Naive B cell (primary cell): ENCODE measurements at places on chromosomes 2 and 18.

GRCh38 chr2:236608710-236609109, 39.1 kb downstream of the ACKR3 start:
- H3K36me3 ChIP-seq: no peaks in the 10 kb centered on the region
- H3K4me3 ChIP-seq: no peak overlapping the region
- no peak overlapping the region for H3K27ac ChIP-seq
- H3K27me3 ChIP-seq: peaks cover 32% of the 10 kb centered on the region

GRCh38 chr2:39511219-39511604, 74.1 kb upstream of the MAP4K3 start:
- H3K4me3 ChIP-seq: no peak overlapping the region
- no peak overlapping the region for H3K27ac ChIP-seq
- H3K36me3 ChIP-seq: peaks cover 3% of the 10 kb centered on the region
- no peaks in the 10 kb centered on the region for H3K27me3 ChIP-seq

GRCh38 chr2:36450466-36451196, 95.1 kb downstream of the CRIM1 start:
- H3K27ac ChIP-seq: no peak overlapping the region
- no peaks in the 10 kb centered on the region for H3K27me3 ChIP-seq
- peaks cover 24% of the 10 kb centered on the region for H3K36me3 ChIP-seq
- no peak overlapping the region for H3K4me3 ChIP-seq
- H3K4me1 ChIP-seq: no peaks in the 10 kb centered on the region
- no peak for DNase-seq

DNA sequence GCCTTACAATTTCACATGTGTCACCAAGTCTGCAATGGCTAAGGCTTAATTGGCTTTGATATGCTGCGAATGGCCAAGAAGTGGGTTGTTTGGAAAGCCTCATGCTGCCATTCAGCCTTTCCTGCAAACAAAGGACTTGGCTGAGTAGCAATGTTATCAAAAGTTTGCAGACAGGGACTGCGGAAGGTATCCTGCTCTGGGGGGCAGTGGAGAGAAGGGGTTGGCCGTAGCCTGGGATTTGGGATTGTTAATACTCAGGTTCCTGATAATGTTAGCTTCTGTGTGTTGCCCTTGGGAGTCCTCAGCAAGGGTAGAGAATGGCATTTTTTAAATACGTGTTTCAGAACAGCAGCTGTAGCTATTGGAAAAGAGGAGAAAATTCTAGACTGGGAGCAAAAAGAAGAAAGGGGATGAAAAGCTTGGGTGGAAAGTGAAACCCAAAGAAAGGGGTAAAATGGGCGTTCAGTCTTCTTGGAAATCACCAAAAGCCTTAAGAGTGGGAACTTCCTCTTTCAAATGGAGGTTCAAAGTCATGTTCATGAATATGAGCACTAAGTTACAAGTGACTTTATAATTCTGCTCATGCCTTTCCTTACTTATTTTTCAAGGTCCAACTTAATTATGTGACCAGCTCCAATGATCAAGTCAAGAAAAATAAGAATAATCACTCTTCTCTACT, 325.1 kb downstream of the RNF144A start:
- no peaks in the 10 kb centered on the region for H3K36me3 ChIP-seq
- H3K4me1 ChIP-seq: peaks cover 5% of the 10 kb centered on the region
- no peak overlapping the region for H3K27ac ChIP-seq
- H3K27me3 ChIP-seq: no peaks in the 10 kb centered on the region

DNA sequence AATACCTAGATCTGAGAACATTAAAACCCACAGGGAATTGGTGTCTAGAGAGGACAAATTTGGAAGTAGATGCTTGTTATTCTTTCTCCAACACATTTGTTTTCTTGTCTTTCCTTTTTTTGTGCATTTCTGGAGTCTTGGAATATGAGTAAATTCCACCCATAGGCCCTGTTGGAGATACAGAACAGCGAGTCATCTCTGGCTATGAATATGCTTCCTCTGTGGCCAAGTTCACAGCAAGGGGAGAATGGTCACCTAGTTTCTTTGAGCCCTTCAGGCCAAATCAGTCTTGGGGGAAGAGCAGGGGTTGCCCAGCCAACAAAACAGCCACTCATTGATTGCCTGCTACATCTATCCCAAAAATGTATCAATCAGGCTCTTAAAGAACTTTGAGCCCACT, 31.3 kb downstream of the SP140L start:
- peaks cover 40% of the 10 kb centered on the region for H3K4me1 ChIP-seq

DNA sequence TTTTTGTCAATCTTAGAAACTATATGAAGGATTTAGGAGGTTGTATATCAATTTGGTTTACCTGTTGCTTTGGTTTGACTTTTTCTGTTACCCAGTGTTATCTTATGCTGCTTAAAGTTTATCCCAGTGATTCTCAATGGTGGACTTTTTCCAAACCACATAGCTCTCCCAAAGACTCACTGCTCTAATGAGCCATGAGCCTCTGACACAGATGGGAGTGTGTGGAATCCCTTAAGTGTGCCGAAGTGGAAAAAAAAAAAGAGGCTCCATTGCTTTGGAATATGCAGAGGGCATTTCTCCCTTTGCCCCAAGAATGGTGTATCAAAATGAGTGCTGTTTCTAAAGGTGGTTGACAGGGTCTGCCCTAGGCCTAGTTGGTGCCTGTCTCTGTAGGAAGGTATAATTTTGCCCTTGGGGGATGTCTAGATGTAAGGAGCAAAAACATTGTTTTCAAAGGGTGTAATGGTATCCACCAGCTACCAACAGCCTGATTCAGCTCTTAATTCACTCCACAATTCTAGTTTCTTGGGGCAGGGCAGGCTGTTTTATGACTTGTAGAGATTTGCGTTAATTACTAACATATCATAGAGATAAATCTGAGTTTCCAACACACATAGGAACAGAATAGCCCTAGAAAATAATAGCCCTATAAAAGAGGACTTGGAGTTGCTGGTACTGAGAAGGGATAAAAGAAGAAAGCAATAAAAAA, 64.3 kb upstream of the CYP26B1 start:
- DNase-seq: no peak
- H3K36me3 ChIP-seq: no peaks in the 10 kb centered on the region
- peaks cover 11% of the 10 kb centered on the region for H3K27me3 ChIP-seq
- no peak overlapping the region for H3K4me3 ChIP-seq
- H3K4me1 ChIP-seq: no peaks in the 10 kb centered on the region

- no peak overlapping the region for H3K4me3 ChIP-seq
- H3K4me1 ChIP-seq: no peaks in the 10 kb centered on the region
- no peak for DNase-seq
Observed at GRCh38 chr2:144396318-144396717, 123.6 kb downstream of the ZEB2 start.

- peaks cover 4% of the 10 kb centered on the region for H3K4me1 ChIP-seq
- H3K36me3 ChIP-seq: peaks cover 9% of the 10 kb centered on the region
Observed at GRCh38 chr18:63348508-63349136, 18.4 kb downstream of the KDSR start.

DNA sequence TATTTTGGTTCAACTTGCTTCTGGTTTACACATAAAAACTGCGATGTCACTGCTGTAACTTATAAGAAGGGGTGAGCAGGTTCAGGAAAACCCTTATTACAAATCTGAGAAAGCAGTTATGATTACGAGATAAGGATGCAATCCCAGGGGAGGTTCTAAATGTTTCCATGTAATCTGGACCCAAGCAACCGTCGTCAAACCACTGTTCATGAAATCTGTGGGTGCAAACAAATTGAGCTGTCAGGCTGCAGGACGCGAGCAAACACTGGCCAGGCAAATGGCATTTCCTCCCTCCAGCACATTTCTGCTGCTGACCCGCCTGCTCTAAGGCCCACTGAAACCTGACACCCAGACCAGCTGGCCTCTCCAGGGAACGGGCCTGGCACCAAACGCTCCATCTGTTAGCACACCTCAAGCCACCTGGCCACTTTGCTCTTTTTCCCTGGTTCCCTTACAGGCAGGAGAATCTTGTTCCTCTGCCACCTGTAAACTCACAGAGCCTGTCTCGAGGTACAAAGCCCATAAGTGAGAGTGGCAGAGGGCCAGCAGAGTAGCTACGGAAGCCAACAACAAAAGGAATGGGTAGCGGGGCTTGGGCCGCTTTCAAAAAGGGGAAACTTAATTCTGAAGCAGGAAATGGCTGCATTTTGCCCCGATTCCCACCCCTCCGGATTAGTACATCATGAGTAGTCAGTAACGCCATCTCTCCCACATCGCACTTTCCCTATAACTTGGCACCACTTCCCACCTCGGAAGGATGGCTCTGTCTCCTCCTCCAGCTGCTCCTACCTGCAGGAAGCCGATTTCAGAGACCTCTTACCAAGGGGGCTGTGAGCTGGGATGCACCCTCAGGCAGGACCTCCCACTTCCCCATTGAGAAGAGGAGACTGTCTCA, 26.5 kb downstream of the CRACDL start:
- H3K4me1 ChIP-seq: peaks cover 14% of the 10 kb centered on the region
- no peak for DNase-seq
